ENCODE measurements at places on chromosomes 3 and 15.
A peak's percentile ranks its signal among the peaks of the same experiment; 100 is the strongest.

DNA sequence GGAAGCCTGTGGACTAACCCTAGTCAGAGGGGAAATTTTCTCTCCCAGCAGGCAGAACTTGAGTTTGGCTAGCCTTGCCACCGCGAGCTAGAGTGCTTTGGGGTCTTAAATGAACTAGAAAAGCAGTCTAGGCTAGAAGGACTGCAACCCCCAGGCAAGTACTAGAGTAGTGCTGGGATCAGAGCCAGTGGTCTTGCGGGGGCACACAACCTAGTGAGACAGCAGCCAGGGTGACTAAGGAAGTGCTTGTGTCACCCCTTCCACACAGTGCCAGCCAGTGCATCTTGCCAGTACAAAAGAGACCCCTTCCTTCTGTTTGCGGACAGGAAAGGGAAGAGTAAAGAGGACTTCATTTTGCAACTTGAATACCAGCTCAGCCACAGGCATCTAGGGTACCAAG lies 59.0 kb downstream of the GOLM2 start:
- DNase-seq: no peak

DNA sequence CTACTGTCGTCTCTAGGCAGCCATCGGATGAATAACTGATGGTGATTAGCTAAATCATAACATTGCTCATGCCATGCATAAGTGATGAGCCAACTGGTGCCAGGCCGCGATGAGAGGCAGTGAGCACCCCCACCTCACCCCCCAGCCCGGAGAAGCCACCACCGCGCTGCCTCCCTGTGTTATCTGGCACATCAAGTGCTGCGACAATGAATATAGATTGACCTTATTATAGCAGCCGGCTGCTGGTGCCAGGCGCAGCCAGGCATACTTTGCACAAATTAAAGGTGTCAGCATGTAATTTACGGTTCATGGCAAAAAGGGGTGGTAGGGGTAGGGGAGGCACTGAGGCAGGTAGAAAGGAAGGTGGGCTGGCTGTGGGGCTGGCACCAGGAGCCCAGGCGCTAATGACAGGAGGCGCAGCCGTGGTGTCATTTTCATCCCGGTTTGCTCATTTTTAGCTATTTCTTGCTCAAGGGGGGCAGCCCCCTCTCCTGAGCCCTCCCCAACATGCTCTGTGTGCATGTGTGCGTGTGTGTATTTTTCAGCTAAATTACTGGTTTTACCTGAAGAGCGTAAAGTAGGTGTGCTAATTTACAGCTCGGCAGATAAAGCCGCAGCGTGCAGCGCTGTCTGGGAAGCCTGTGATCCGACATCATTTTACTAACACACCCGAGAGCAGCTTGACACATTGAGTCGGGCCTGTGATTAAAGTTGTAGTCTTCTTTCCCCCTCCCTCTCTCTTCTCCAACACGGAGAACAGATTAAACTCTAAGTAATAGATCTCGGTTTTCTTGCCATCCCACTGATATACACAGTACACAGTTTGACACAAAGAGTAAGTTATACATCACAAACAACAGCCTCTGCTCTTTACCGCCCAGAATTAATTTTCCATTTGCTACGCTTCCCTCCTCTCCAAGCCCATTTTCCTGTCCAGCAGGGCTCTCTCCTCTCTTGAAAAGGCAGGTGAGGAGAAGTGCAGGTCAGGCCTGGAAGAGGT lies 212.3 kb downstream of the RPLP1 start:
- no peak for DNase-seq

GRCh38 chr3:39641274-39641673 lies 168.1 kb upstream of the MYRIP start:
- DNase-seq: no peak

DNA sequence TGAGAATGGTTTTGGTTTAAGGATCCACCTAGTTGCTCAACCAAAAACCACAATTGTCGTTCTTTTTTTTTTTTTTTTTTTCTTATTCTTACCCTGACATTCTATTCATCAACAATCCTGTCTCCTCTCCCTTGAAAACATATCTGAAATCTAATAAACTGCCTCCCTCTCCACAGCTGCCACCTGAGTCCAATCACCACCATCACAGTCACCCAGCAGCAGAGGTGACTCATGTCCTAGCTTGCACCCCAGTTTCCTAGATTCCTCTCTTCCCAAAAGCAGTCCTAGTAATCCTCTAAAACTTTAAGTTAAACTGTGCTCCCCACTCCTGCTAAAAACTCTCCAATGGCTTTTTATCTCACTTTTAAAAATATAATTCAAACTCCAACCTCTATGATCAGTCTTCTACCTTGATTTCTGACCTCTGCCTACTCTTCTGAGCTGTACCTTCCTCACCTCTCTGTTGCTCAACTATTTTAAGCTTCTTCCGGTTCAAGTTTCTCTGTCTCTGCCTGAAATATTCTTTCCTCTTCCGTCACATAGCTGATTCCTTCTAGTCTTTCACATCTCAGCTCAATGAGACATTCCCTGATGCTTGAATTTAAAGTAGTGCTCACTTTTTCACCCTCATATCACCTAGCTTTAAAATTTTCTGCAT lies 33.7 kb upstream of the RBMS3 start:
- DNase-seq: no peak

DNA sequence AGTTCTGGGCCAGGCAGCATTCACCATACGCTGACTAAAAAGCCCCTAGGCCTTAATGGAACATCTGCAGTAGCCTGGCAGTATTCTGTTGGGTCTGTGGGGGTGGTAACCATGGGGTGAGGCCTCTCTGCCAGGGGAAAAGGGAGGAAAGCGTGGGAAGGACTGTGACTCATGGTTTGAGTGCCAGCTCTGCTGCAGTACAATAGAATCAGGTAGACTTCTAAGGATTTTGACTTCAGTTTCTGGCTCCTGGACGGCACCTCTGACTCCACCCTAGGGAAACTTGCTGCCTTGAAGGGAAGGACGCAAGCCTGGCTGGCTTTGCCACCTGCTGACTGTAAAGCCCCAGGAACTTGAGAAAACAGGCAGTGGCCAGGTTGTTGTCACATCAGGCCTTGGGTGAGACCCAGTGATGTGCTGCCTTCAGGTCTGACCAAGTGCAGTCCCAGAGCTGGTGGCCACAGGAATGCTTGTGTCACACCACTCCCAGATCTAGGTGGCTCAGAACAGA lies 148.6 kb downstream of the SUCNR1 start:
- DNase-seq: no peak

- no peak for DNase-seq
Observed at GRCh38 chr3:129054605-129055104, 5.9 kb upstream of the GP9 start.

DNA sequence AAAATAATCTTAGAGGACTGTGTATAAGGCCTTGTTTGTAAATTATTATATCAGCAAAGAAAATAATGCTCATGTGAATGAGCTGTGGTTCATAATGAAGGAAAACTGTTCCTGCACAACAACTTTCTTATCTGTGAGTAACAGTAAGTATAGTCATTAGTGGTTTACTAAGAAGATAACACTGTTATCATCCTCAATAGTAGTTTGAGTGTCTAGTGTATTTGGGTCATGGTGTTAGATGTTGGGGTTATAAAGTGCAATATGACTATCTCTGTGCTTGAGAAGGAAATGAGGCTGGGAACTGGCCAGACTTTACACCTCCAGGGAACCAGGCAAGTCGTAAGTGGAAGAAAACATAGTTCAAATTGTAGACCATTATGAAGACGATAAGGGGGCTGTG lies 15.6 kb downstream of the VPS8 start:
- no peak for DNase-seq

- DNase-seq: peak; percentile 64
Observed at GRCh38 chr3:25663869-25664811, 567 bp downstream of the TOP2B start.

Measured in CD4-positive, alpha-beta T cell treated with Interleukin-17A for 1 hour (primary cell).